ENCODE measurements at places on chromosomes 5 and 9.
A peak's percentile ranks its signal among the peaks of the same experiment; 100 is the strongest.

GRCh38 chr5:176768174-176768970 is 42.0 kb upstream of the UNC5A start:
- DNase-seq, result no peak

DNA sequence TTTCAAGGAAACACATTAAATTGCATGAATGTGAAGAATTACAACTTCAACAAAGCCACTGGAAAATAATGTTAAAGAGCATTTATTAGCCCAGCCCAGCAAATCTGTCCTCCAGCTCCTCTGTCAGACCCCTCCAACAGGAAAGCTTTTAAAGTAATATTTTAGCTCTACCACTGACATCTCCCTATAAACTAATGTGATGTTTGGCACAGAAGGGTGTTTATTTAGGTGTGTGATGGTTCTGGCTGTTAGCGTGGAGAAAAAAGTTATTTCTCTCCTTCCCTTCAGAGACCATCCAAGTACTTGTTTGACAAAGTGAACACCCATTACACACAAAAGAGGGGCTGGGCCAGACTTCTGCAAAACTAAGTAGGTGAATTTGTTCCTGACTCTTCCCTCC is 111.9 kb upstream of the TARS1 start:
- DNase-seq, result no peak

DNA sequence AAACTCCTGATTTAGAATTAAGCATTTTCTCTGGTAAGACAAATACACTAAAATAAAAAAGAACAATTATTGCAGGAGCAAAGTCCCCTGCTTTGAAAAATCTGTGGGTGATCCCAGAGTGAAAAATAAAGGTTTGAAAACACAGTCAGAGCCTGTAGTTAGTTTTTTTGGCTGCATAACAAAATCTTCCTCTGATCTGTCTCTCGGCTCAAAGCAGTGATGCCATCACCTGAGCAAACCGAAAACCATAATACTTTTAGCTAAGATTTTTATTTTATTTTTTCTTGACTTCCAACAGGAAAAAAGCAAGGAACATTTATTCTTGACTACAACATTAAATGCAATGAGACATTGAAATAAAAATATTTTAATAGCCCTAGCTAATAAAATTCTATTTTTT is 1.2 kb downstream of the CDH18 start:
- no peak for DNase-seq

- DNase-seq, result no peak
Measured at GRCh38 chr5:116880150-116880549, 305.5 kb upstream of the SEMA6A start.

DNA sequence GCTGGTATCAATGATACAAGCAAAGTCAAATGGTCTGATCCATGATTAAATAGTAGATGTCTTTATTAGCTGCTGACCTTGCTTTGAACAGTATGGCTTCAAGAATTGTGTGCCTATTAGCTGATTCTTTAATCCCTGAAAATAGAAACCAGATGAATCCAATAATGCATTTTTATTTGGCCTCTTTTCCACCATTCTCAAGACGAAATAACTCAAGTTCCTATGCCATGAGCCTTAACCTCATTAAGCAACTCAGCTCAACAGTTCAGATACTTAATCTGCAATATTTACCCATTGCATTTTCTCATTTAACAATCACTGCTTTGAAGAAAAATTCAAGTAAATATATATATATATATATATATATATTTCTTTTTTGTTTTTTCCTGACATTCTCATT is 588.6 kb upstream of the MEF2C start:
- DNase-seq, result no peak

GRCh38 chr9:74493512-74493911 is 3.6 kb upstream of the RORB start:
- no peak for DNase-seq

GRCh38 chr5:40134883-40135520 is 544.7 kb upstream of the PTGER4 start:
- DNase-seq, result no peak

DNA sequence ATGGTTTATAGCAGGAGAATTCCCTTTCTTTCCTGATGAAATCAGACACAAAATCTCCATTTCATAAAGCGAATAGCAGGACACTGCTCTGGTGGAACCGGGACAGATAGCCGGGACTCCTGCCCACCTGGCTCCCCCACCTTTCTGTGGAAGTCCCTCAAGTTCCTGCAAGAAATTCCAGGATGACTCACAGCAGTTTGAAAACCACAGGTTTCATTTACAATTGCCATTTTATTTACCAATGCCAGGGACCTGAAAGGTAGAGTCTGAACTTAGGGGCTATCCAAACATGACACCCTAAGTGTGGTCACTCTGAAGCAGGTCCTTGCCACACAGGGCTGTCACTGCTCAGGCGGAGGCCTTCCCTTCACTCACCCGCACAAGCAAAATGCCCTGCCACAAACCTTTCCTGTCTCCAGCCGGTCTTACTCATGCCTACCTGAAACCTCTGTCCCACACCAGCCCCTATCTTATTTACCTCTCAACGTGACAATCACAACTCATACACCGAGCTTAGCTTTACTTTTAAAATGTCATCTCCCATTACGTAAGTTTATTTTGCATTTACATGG is 63.3 kb upstream of the TAF1L start:
- no peak for DNase-seq

DNA sequence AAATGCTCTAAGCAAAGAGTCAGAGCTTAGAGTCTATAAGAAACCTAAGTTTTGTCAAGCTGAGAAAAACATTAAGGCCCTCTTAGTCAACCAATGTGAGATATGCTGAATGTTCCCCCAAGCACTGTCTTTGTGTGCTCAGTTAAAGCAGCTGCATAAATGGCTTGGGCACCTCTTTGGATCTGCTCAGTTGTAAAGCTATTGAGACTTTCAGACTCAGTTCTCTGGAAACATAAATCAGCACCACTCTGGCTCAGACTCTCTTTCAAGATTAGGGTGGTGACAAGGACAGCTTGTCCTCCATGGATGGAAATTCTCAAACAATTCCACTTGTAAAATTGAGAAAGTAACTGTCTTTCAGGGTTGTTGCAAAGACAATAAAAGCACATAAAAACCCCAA is 807.9 kb downstream of the PRELID2 start:
- no peak for DNase-seq

- no peak for DNase-seq
Measured at GRCh38 chr5:108148715-108149139, 233.2 kb downstream of the FBXL17 start.

GRCh38 chr5:86983208-86983607 is 284.5 kb upstream of the RASA1 start:
- no peak for DNase-seq

DNA sequence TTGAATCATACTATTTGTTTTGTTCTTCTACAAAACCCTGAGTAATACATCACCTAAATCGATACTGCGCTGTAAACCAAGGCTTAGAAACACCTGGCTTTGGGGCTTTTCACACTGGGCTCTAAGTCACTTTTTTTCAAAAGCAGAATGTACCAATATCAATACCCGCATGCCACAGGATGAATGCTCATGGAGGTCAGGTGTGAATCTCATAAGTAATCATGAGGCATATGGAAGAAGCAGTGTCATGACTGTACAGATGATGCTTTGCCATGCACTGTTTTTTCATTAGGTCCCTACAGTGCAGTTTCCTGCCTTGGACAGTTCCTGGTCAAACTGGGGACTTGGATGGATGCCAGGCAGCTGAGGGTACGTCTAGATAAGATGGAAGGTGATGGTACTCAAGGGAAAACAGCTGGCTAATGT is 49.0 kb upstream of the ATG10 start:
- no peak for DNase-seq

- DNase-seq, result no peak
Measured at GRCh38 chr5:56858777-56859442, 43.6 kb downstream of the MAP3K1 start.

DNA sequence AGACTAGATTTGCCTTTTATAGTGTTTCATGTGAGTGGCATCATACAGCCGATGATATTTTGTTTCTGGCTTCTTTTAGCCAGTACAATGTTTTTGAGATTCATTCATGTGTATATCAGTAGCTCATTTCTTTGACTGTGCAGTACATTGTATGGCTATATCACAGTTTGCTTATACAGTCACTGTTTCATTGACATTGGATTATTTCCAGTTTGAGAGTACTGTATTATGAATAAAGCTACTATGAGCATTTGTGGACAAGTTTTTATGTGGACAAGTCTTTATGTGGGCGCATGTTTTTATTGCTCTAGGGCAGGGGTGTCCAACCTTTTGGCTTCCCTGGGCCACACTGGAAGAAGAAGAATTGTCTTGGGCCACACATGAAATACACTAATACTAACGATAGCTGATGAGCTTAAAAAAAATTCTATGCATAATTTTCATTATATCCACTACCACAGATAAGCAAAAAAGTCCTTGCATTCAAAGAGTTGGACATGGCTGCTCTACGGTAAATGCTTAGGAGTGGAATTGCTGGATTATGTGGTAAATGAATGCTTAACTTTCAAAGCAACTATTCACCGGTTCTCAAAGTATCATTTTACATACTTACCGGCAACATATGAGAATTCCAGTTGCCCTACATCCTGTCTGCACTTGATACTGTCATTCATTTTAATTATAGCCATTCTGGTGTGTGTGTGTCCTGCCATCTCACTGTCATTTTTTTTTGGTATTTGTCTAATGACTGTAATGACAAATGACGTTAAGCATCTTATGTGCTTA is 177.8 kb downstream of the RGS3 start:
- DNase-seq, result no peak

DNA sequence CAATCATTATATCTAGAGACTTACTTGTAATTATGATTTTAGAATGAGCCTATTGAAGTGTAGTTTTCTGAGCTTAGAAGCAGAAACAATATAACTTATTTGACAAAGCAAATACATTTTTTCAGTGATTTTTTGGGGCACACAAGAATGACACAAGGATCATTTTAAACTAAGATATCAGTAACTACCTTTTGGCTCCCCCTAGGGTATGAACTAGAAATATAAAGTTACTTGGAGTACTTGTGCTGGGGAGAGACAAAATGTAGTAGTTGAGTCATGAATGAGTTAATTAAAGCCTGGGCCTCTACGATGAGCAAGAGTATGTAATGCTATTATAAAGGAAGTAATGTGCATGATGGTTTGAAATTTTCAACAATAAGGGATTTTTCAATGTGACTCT is 1244.1 kb upstream of the ACO1 start:
- DNase-seq, result no peak

- DNase-seq, result no peak
Measured at GRCh38 chr9:92506184-92506857, 24.0 kb upstream of the ASPN start.

- DNase-seq, result no peak
Measured at GRCh38 chr5:37575541-37576489, 196.7 kb downstream of the WDR70 start.

- DNase-seq, result no peak
Measured at GRCh38 chr5:143664623-143665022, 147.3 kb upstream of the HMHB1 start.

- no peak for DNase-seq
Measured at GRCh38 chr5:57804007-57804444, 321.4 kb upstream of the ACTBL2 start.

DNA sequence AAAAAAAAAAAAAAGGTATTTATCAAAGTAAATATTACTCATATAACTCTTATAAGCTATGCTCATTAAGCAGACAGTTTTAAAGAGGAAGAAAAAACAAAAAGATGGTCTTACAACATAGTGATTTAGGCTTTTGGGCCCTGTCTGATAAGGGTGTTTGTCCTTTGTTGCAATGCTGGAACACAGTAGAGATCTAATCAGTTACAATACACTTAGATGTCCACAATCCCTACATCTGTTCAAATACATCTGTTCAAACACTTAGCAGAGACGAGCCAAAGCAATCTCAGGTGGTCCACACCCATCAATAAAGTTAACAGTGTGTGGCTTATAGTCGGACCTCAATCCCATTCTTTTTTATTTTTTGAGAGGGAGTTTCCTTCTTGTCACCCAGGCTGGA is 11.0 kb downstream of the PRXL2C start:
- no peak for DNase-seq

DNA sequence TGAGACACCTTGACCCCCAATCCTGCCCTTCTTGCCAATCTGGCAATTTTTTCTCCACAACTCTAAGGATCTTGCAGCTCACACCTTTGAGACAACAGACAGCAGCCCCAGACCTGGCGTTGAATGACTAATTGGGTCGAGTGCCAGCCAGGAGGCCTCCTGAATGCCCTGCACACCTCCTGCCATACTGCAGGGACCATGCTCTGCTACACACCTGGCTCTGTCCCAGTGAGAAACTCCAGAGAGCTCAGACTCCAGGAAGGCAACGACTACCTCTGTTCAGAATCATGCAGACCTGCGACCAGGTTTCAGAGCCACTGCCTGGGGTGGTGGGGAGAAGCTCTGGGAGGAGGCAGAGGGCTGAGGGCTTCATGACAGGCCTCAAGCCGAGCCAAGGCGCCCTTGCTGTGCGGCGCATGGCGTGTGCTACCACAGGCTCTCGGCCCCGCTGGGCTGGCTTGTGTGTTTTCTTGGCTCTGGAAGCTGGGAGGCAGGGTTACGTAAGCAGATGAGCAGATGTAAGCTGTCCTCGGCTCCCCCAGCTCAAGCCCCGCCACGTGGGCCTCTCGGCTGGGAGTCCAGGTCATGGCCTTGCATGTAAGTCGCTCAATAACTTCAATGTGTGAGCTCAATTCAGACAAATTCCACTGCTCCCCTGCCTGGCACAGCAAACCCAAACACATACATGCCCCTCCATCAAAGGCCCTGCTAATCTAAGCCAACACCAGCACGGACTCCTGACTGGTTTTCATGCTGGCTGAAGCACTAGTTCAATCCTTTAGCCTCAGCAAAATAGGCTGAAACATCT is 27.5 kb downstream of the B4GALT1 start:
- DNase-seq, result no peak

- no peak for DNase-seq
Measured at GRCh38 chr5:79076819-79077218, 7.3 kb downstream of the BHMT2 start.

- DNase-seq, result no peak
Measured at GRCh38 chr9:14096258-14096922, 217.6 kb downstream of the NFIB start.

- no peak for DNase-seq
Measured at GRCh38 chr9:128798896-128799295, 11.8 kb downstream of the TBC1D13 start.

GRCh38 chr5:56480078-56480704 is 247.1 kb upstream of the ANKRD55 start:
- peak; percentile 12 for DNase-seq

All from neural crest cell (in vitro differentiated cells).